ENCODE measurements at places on chromosomes 16 and 17.

- no peak for DNase-seq
Measured at GRCh38 chr17:76356803-76357456, 3.2 kb upstream of the PRPSAP1 start.

- DNase-seq: no peak
Measured at GRCh38 chr16:78285437-78285922, 186.0 kb downstream of the WWOX start.

- DNase-seq: no peak
Measured at GRCh38 chr16:61900482-61900881, 135.8 kb downstream of the CDH8 start.

- DNase-seq: peak; percentile 94
Measured at GRCh38 chr17:4920351-4921048, 11.6 kb upstream of the GP1BA start.

GRCh38 chr16:4166821-4167220, 50.6 kb upstream of the ADCY9 start:
- DNase-seq: no peak

DNA sequence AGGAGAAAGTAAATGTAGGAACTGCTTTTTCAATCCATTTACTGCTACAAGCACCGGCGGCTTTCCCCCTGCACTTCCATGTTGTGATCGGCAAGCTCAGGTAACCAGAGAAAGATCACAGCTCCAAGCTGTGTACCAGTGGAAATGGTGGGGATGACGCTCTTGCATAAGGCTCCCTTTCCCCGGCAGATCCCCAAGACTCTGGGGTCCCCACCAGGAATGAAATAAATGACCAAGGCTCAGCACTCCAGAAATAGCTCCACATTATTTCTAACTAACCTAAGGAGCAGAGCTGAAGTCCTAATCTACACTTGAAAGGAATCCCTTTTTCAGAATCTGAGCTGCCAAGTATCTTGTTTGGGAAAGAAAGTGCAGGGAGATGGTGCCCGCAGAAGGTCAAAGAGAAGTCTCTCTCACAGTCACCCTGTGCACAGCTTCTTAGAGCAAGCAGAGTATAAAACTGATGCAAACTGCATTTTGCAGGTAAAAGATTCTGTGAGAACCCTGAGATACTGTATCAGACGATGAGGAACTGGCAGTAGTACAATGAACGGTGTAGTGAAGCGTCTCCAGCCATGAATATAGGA, 11.1 kb downstream of the GRB2 start:
- DNase-seq: no peak

- no peak for DNase-seq
Measured at GRCh38 chr16:56981729-56982271, 7.6 kb upstream of the NLRC5 start.

Data from inflammatory macrophage treated with lipopolysaccharide for 4 hours (primary cell).